GM20000 (cell line): ENCODE measurements at places on chromosomes 4 and X.
A peak's percentile ranks its signal among the peaks of the same experiment; 100 is the strongest.

GRCh38 chr4:164888096-164888715 lies 11.2 kb downstream of the APELA start:
- no peak for DNase-seq

- no peak for DNase-seq
Observed at GRCh38 chrX:39605866-39606265, 491.9 kb downstream of the BCOR start.

DNA sequence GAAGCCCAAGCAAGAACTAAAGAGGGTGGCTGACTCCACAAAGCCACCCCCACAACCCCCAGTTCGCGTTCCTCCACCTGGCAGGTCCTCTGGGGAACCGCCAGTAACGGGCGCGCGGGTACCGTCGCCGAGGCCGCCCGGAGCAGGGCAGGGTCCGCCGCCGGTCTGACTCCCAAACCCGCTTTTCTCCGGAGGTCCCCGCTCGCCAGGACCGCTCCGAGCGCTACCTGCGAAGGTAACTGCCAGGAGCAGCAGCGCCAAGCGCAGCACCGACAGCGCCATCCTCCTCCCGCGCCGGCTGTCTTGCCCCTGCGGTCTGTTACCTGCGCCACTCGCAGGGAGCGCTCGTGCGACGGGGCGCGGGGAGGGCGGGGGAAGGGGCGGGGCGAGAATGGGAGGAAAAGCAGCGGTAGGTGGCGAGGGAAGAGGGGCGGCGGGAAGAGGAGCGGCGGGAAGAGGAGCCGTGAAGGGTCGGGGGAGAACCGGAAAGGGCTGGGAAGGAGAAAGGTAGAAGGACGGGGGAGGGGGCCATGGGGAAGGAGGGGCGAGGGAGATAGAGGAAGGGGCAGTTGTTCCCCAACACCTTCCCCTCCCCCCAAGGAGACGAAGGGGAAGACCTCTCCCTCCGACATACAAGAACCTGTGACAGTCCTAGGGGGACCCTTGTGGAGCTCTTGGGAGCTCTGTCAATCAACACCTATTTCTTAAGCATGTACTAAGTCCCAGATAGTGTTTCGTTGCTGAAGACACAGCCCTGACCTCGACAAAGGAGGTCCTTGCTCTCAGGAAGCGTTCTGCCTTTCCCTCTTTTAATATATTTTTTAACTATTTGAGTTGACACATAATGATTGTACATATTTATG lies at the start of gene SPINK2:
TSS of gene SPINK2 (minus strand) at position 321 of the 863 bp plus-strand sequence. CDS start at position 282, 39 bp downstream.
- peak; percentile 46 for DNase-seq

DNA sequence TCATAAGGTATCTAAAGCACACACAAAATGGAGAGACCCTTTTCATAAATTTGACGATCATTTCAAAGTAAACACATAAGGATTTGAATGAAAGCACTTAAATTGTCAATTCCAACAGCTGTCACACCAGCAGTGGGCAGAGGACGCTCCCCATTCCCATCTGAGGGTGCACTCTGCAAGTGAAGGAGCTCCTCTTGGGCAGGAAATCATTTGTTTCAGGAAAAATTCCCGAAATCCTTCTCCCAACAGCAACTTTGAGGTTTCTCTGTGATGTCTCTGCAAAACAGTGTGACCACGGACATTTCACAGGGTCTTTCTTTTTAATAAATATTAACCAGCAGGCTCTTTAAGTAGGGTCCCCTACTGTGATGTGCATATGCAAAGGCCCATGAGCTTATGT lies 111.0 kb downstream of the EPHA5 start:
- DNase-seq = no peak

DNA sequence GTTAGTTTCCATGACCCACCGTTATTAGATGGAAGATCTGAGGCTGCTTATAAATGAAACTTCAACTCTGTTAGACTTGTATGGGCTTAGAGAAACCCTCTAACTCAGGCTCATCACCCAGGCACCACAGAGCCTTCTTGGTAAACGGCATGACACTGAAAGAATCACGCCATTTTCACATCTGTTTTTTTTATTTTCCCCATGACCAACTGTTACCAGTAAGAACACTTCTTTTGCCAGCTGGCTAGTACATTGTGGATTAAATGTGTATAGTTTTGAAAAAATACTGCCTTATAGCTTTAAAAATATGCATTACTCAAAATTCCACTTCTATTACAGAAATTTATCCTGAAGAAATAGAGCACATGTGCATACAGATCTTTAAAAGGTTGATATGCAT lies 48.0 kb upstream of the APELA start:
- DNase-seq = no peak

GRCh38 chr4:23401572-23401971 lies 488.3 kb downstream of the PPARGC1A start:
- no peak for DNase-seq

GRCh38 chr4:46974891-46975543 lies 18.4 kb downstream of the GABRA4 start:
- DNase-seq = no peak

GRCh38 chr4:110680265-110680664 lies 57.4 kb upstream of the PITX2 start:
- DNase-seq = no peak

DNA sequence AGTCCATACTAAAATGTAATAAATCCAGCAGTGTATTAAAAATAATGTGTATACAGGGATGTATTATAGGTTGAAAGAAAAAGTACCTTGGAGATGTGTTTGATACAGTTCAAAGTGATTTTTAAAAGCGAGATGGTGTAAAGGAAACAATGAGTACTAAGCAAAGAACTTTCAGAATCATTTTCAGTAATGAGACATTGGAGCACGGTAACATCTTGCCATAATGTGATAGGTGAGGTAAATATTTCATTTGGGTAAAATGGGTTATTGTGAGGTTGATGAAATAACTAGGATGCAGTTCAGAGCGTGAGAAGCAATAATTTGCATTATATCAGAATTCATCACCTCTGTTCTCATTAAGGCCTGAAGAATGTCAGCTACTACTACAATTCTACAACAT lies 25.9 kb downstream of the EIF2S3 start:
- peak; percentile 28 for DNase-seq

DNA sequence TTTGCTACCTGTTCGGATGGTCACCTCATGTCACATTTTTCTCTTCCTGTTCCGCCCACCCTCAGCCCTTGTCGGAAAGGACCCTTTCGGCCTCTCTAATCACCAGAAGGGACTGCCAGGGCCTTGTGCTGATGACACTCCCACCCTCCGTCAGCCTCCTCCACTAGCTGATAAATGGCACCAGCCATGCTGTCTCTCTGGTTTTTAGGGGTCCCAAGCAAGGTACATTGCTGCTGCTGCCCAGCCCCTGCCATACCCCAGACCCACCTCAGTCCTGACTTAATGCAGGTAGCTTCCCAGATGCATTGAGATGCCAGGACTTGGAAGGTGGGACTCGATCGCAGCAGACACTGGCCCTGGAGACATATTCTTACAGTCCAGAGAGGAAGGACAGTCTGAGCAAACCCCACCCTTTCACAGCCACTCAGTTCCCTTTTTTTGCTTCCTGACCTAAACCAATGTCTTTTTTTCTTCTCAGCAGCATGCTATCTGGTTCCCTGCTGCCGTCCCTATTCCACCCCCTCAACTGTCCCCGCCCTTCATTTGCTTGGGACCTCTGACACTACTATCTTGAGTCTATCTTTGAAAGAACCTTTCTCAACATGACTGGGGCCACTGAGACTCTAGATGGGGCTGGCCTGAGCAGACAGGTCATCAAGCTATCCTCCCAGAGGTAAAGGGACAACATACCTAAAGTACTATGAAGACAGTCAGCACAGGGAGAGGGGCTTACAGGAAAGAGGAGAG lies at the start of gene BTK:
TSS of gene BTK (minus strand) at position 397 of the 747 bp plus-strand sequence. CDS start 10,907 bp downstream, outside the sequence.
- peak; percentile 60 for DNase-seq

DNA sequence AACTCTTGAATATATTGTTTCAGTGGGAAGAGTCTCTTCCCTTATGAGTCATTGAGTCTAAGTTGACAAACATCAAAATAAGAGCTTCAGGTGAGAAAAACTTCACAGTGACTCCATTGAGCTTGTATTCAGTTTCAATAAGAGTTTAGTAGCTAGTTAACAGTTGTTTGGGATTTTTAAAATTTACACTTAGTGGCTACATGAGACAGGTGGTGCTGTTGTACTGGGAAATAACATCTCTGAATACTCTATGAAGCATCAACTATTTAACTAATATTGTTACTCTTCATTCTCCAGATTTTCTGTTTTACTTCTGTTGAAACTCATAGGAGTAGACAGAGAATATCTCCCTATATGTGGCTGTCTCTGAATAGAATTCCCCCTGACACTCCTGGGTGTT lies 1609.1 kb downstream of the C4orf33 start:
- DNase-seq = no peak

DNA sequence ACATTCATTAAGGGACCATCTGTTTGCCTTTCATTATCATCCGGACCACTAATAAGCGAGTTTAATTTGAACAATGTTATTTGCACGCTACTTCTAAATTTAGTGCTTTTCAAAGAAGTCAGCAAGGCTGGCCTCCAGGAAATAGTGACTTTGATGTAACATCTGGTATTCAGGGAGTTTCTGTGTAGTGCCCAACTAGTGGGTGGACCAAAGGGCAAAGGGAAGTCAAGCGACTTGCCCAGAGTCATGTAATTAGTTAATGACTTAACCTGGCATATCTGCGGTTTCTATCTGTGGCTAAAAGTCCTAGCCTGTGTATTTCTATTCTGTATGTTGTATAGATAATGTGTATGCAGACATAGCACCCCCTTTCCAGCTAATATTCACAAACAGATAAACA lies 56.3 kb upstream of the LCORL start:
- DNase-seq = no peak

DNA sequence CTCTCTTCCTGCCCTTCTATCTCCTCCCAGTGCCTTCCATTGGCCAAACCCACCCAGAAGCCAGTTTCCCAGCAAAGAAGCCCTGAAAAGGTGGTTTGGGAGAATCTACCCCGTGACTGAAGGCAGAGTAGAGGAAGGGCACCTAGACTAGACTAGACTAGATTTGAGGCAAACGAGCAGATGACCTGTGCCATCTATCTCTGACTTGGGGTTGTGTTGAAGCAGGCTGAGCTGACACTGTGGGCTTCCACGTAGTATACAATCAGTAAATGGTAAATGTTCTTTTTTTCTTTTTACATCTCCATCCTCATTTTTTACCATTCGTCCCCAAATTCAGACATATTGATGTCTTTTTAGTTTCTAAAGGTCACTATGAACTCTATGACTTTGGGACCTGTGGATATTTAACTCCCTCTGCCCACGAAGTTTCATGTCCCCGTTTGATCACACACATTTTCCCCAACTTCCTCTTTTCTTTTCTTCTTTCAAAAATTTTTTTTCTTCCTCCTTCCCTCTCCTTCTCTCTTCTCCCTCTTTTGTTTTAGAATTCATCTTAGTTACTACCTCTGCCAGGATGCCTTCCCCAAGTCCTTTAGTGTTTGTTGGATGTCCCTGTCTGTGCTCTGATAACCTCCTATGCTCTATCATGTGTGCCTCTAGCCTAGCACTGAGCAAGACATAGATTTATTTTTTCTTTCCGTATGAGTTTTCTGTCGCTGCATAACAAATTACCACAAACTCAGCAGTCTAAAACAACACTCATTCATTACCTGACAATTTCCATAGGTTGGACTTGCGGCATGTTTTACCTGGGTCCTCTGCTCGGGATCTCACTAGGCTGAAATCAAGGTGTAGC lies 6.2 kb upstream of the AFF1 start:
- DNase-seq = no peak

DNA sequence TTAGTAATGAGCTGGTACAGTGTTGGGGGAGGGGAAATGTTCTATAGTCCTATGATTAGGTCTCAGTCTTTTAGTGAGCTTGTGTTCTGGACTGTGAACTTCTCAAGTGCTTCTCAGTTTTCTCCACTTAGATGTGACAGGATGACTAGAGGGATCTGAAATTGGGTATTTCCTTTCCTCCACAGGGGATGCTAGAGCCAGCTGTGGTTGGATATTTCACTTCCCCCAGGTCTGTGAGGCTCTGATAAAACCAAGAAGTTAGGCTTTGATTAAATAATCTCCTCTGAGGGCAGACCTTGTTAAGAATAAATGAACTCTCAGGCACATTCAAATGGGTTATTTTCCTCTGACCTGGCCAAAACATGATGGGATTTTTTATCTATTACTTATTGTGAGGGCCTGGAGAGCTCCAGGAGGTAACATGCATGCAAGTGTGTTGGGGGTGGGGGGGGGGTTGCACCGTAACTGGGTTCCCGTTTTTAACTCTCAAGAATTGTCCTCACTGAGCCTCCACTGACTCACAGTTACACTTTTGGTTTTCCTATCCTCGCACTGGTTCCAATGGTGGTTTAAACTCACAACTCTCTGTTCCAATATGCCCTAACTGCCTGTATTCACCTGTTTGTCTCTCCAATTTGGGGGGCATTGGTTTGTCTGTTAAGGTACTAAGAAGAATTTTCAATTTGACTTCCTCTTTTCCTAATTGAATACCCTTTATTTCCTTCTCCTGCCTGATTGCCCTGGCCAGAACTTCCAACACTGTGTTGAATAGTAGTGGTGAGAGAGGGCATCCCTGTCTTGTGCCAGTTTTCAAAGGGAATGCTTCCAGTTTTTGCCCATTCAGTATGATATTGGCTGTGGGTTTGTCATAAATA lies 28.1 kb upstream of the GLRA3 start:
- DNase-seq = no peak
